NCI-H1930 (cell line): ENCODE measurements at places on chromosomes 1 and 21.

DNA sequence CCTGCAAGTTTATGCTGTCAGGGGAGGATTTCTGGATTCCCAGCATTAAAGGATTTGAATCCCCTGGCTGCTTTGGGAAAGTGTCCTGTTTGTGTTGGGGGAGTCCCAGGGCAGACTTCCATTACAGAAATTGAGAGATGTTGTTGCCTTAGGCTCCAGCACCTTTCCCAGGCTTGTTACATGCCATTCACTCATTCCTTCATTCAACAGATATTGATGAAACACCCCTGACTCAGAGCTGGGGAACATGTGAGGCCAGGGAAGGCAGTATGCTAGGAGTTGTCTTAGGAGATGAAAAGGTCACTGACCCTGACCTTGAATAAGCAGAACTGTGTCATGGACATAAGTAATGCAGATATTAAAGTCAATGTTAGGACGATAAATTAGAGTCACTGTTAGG lies 161.7 kb downstream of the NTMT2 start:
- no peak for DNase-seq

DNA sequence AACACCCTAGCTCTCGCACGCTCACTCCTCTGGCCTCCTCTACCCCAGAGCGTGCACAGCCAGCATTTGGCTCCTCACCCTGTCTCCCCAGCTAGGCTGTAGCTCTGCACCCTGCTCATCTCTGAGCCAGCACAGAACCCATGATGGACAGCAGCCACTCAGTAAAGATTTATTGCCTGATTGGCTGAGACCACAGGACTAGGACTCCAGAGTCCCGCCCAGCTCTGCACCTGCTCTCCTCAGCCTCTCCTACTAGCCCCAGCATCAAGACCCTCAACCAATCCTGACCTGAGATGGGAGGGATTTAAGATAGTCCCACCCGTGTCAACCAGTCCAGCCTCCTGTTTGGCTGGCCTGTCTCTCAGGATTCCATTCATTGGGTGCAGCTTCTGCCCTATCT lies 9.3 kb downstream of the C1QB start:
- no peak for DNase-seq

GRCh38 chr1:28592321-28593071 lies 431 bp downstream of the RAB42 start:
- no peak for DNase-seq

DNA sequence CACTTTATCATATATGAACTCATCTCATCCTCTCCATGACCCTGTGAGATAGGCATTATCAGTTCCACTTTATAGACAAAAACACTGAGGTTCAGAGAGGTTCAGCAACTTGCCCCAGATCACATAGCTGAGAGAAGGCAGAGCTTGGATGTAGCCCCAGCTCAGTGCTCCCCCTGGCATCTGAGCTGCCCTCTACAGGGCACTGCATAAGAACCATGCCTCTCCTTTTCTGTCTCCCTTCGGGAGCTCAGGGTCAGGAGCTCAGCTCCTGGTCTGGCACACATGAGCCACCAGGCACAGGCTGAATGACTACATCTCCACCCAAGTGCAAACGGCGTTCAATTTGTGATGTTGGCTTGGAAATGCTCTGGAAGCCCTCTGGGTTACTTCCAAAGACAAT lies 16.9 kb downstream of the RAB7B start:
- no peak for DNase-seq

- DNase-seq = no peak
Observed at GRCh38 chr1:44323947-44324346, 31.1 kb downstream of the ERI3 start.

- DNase-seq = peak; percentile 48
Observed at GRCh38 chr1:200029035-200029821, 1.7 kb downstream of the NR5A2 start.

DNA sequence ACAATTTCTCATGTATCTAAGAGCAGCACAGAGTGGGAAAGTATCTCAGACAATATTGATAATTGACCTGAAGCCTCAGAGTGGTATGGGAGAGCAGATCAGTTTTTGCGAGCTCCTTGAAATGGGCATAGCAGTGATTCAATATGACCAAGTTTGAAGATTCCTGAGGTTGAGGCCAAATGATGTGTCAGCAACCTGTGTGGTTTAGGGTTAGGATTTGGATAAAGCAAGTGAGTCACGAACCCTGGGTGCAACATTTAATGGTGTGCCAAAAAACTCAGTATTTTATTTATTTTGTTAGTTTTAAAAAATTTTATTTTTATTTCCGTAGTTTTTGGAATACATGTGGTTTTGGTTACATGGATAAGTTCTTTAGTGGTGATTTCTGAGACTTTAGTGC lies 92.5 kb upstream of the C21orf91 start:
- DNase-seq = no peak
